Placental epithelial cell (primary cell): ENCODE measurements at places on chromosomes 11 and 22. TPM values are rescaled to one million over a fixed set of nuclear protein-coding genes. Genes with fewer than 3 reads are reported as not detected.

Gene ACR
- not detected in 2 replicates for total RNA-seq

Gene PTPRCAP
- total RNA-seq: 1.5 and 1.6 TPM in 2 replicates

Gene ACRV1
- not detected in 2 replicates for total RNA-seq

Gene ADSL
- total RNA-seq: 99.7 and 148 TPM in 2 replicates

Gene CARD16
- not detected in 2 replicates for total RNA-seq

Gene NUP50
- 27.9 and 40.1 TPM in 2 replicates for total RNA-seq

Gene OR5P2
- 0.79 and 4.4 TPM in 2 replicates for total RNA-seq

Gene SEPTIN3
- under 0.01 TPM in 1 of 2 replicates, not detected in the other for total RNA-seq

Gene CCDC87
- 0.87 and 1.2 TPM in 2 replicates for total RNA-seq

Gene TYR
- not detected in 2 replicates for total RNA-seq

Gene NPAS4
- total RNA-seq: not detected in 2 replicates

Gene P2RX6
- total RNA-seq: not detected in 2 replicates

Gene ESAM
- under 0.01 and 0.22 TPM in 2 replicates for total RNA-seq

Gene KRTAP5-8
- not detected in 2 replicates for total RNA-seq

Gene CFAP300
- total RNA-seq: 13.3 TPM in 2 replicates

Gene OR51B4
- not detected in 2 replicates for total RNA-seq

Gene FGF3
- not detected in 2 replicates for total RNA-seq

Gene MS4A3
- total RNA-seq: not detected in 2 replicates

Gene KRTAP5-9
- not detected in 2 replicates for total RNA-seq
